OCI-M1 (cell line): ENCODE measurements at places on chromosomes 6 and 20.

DNA sequence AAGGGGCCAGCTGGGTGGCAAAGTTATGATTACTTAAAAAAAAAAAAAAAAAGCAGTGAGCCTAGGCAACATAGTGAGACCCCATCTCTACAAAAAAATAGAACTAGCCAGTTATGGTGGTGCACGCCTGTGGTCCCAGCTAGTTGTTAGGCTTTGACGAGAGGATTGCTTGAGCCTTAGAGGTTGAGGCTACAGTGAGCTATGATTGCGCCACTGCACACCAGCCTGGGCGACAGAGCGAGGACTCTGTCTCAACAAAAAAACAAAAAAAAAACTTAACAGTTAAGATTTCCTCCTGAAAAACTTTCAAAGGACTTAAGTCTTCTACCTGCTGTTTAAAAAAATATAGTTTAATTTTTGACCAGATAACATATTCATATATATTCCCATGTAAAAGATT is 2.4 kb downstream of the GTSF1L start:
- DNase-seq = no peak

- peak; percentile 55 for DNase-seq
Observed at GRCh38 chr6:99458319-99458718, 33.2 kb upstream of the PNISR start.

- no peak for DNase-seq
Observed at GRCh38 chr6:41720262-41720620, 15.2 kb downstream of the TFEB start.

DNA sequence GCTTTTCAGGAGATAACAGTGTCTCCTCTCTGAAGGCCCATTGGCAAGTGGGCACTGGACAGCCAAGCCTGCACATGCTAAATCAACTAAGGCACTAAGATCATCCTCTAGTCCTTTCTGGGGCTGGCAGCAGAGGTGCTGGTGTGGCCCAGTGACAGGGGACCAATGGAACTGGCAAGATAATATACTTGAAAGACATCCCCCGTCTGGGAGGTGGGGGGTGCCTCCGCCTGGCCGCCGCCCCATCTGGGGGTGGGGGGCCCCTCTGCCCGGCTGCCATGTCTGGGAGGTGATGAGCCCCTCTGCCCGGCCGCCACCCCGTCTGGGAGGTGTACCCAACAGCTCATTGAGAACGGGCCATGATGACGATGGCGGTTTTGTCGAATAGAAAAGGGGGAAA is 223.3 kb downstream of the UNC5CL start:
- no peak for DNase-seq

GRCh38 chr6:106630366-106630765 is 988 bp downstream of the QRSL1 start:
- DNase-seq = peak; percentile 59

- DNase-seq = peak; percentile 63
Observed at GRCh38 chr6:155880900-155881299, 425.3 kb upstream of the NOX3 start.

- no peak for DNase-seq
Observed at GRCh38 chr20:3800256-3800877, 4.3 kb downstream of the CDC25B start.

DNA sequence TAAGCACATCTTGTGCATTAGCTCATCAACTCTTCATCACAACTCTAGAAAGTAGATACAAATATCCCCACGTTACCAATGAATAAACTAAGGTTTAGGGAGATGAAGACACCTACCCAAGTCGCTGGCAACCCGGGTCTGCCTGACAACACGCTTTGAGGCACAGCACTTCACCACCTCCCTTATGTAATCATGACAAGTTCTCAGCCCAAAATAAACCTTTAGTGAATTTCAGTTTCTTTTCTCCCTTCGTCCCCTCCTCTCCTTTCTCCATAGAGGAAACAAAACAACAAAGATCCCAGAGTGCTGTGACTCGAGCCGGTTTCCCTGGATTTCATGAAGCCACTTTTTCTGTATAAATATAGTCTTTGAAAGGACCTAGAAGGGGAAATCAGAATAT is 105.4 kb downstream of the MAFB start:
- DNase-seq = no peak

- DNase-seq = peak; percentile 33
Observed at GRCh38 chr20:1301031-1301529, 27.9 kb downstream of the SDCBP2 start.

- DNase-seq = no peak
Observed at GRCh38 chr20:61236713-61237112, 15.3 kb upstream of the CDH4 start.

DNA sequence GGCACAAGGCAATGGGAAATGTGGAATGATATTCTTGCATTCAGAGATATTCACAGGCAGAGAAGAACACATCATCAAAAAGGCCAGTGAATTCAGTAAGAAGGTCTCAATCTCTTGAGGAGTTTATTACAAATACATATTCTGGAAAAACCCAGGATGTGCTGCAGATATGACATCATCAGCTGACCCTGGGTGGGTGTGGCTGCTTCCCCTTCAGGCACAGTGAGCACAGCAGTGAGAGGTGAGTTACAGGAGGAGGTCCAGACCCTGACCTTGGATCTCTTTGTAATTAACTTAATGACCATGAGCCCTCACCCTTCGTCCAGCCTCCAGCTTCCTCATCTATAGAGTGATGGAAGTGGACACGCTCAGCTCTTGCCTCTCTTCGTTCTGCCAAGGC is 147.5 kb upstream of the SYNDIG1 start:
- no peak for DNase-seq

GRCh38 chr20:49843139-49843538 is 30.5 kb downstream of the SLC9A8 start:
- no peak for DNase-seq

DNA sequence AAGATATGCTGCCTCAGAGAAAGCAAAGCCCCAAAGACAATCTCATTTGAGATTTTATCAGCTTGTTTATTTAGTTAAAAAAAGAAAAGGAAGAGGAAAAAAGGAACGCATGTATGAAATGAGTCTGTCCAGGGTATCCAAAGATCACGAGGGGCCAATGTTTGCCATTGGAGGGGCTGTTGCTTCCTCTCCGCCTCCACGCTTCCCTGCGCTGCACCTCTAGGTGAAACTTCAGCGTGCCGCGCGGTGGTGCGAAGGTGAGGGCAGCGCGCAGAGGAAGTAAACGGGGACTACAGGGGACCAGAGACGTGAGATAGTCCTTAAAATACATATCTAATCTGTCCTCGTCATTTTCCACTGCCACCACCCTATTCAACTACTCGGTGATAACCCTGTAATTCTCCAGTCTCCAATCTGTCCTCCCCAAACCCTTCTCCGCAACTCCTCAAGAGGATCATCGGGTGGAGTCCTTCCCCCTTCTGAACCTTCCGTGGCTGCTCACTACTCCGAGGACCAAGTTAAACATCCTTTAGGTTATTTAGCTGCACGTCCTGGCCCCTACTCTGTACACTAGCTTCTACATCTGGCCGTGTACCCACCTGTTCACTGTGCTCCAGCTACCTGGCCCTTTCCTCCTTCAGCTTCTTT is 1.1 kb upstream of the DCBLD1 start:
- DNase-seq = no peak

GRCh38 chr6:70860045-70860444 is 96.8 kb downstream of the B3GAT2 start:
- DNase-seq = no peak

GRCh38 chr20:8066662-8067061 is 47.1 kb upstream of the TMX4 start:
- no peak for DNase-seq

- DNase-seq = peak; percentile 64
Observed at GRCh38 chr6:37244430-37245310, 12.9 kb upstream of the TBC1D22B start.

GRCh38 chr6:16007146-16007545 is 121.7 kb upstream of the MYLIP start:
- peak; percentile 79 for DNase-seq

- DNase-seq = no peak
Observed at GRCh38 chr20:42005211-42005610, 387.0 kb upstream of the CHD6 start.

DNA sequence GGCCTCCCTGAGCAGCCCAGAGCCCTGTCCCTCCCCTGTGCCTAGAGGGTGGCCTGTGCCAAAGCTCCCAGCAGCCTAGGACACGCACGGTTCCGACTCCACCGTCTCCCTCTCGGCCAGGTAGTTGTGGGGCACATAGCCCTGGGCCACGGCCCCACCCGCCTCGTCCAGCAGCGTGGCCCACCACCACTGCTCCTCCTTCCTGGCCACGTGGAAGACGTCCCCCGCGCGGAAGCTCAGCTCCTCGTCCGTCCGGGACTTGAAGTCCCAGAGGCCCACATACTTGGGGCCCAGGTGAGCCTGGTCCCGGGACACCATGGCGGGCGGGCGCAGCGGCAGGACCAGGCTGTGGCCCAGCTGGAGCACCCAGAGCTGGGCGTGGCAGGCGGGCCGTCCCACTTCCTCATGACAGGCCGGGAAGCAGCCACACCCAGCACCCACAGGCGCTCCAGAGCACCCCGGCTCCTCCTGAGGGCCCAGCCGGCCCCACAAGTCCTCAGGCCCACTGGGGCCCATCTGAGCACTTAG is at the start of gene PTK6:
Gene PTK6 (minus strand): TSS at position 380 of the 528 bp plus-strand sequence. CDS start 62 bp downstream, at position 318.
- no peak for DNase-seq

- no peak for DNase-seq
Observed at GRCh38 chr20:24954566-24954965, 5.5 kb downstream of the CST7 start.

DNA sequence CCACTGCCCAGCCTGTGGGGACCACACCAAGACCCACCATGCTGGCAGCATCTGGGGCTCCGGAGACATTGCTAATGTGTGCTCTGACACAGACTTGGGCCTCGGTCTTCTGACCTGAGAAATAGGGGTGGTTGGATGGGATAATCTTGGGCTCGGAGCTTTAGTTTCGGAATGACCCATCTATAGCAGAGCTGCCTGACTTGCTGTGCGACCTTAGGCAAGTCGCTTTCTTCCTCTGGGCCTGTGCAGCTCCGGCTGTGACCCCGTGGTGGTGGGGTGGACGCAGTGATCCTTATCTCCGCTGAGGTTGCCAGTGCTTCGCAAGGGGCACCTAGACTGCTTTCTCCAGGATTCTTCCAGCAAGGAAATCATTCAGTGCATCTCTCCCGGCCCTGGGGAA is 43.7 kb downstream of the CEBPB start:
- no peak for DNase-seq

GRCh38 chr20:52760791-52761190 is 211.4 kb upstream of the TSHZ2 start:
- DNase-seq = no peak
